ENCODE measurements at places on chromosomes 5 and 9.
A peak's percentile ranks its signal among the peaks of the same experiment; 100 is the strongest.

GRCh38 chr5:746258-746761 lies 38.2 kb downstream of the ZDHHC11B start:
- DNase-seq, result no peak

DNA sequence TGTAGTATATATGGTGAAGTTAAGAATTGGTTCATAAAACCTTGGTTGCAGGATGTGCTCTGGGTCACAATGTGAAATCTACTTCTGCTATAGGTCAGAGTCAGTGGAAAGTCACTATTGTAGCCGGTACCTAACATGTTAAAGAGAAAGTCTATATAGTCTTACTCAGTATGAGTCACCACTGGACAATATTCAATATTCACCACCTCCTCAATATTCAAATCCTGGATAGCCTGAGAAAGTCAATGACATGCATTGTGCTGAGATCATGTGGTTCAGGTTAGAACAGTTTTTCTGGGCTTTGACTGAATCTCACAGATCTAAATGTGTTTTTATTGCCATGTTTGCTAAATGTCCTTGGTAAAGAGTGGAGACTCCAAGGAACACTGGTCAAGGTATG lies 108.8 kb downstream of the HMHB1 start:
- no peak for DNase-seq

GRCh38 chr5:163696579-163696887 lies 191.1 kb downstream of the MAT2B start:
- DNase-seq, result no peak

GRCh38 chr5:10885026-10885425 lies 124.0 kb upstream of the DAP start:
- no peak for DNase-seq

DNA sequence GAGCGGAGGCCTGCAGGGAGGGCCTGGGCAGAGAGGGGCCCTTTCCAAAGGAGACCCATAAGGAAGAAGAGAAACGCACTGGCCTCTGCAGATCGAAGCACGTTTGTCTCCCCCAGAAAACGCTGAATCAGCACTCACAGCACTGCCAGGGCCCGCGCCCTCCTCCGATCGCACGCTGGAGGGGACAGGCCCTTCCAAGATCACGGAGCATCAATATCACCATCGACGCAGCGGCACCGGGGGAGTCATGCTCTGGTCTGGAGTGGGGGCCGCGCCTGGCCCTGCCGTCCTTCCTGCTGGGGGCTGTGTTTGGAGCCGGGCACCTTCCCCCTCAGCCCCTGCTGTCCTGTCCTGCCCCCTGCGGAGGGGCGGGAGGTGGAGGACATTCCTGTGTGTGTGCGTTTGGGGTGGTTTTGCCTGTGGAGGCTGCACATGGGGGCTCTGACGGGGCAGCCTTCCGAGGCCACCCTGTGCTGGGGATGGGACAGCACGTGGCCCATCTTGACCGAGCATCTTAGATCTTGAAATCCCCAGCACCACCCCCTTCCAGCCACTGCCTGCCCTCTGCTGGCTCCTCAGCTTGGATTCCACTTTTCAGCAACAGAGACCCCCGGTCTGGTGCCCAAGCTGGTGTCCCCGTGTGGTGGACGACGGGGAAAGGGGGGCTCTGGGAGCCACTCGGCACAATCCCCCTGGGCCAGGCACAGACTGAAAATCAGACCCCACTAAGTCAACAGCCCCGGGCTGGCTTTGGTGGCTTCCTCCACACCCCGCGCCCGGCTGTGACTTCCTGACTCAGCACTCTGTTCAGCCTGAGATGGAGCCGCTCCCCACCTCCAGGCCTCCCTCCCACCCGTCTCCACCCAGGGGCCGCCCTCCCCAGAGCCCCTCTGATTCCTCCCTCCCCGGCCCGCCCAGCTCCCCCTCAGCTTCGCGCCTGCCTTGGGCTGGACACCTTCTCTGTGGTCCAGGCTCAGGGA lies 8.3 kb downstream of the TMEM250 start:
- DNase-seq, result peak; percentile 70

- no peak for DNase-seq
These were observed 2.0 kb downstream of the MYO10 start for GRCh38 chr5:16934123-16934522.

- no peak for DNase-seq
These were observed 93.1 kb downstream of the GABBR2 start for GRCh38 chr9:98615633-98616032.
